H9 (cell line): ENCODE measurements at places on chromosomes 11 and 22. TPM values are rescaled to one million over a fixed set of nuclear protein-coding genes. Genes with fewer than 3 reads are reported as not detected.

Gene CCDC116
- total RNA-seq, result 0.22 and 0.63 TPM in 2 replicates

Gene KCNE3
- 4.9 and 5.6 TPM in 2 replicates for total RNA-seq

Gene KCTD21
- total RNA-seq, result 4.0 and 4.3 TPM in 2 replicates

Gene MOGAT2
- total RNA-seq, result not detected in 2 replicates

Gene DCUN1D5
- 86.7 and 89.3 TPM in 2 replicates for total RNA-seq

Gene GTSE1
- total RNA-seq, result 40.6 and 42.6 TPM in 2 replicates

Gene CABP7
- 0.81 and 0.83 TPM in 2 replicates for total RNA-seq

Gene CHKA
- total RNA-seq, result 63.0 and 64.2 TPM in 2 replicates

Gene MAP6
- total RNA-seq, result 0.48 and 0.77 TPM in 2 replicates

Gene RHBDD3
- 92.9 and 99.7 TPM in 2 replicates for total RNA-seq

Gene CELF1
- total RNA-seq, result 211 and 217 TPM in 2 replicates

Gene PACS1
- 28.7 and 35.5 TPM in 2 replicates for total RNA-seq

Gene PLAAT2
- 0.31 and 0.52 TPM in 2 replicates for total RNA-seq

Gene MAPK8IP1
- total RNA-seq, result 30.1 and 30.2 TPM in 2 replicates

Gene RHOD
- 14.8 and 15.7 TPM in 2 replicates for total RNA-seq

Gene LARGE2
- 95.6 and 108 TPM in 2 replicates for total RNA-seq

Gene C11orf65
- total RNA-seq, result 0.55 and 0.66 TPM in 2 replicates

- peaks cover 41% of the 10 kb centered on the region for H3K36me3 ChIP-seq
- H3K27me3 ChIP-seq, result no peaks in the 10 kb centered on the region
- no peak overlapping the region for H3K27ac ChIP-seq
- H3K4me3 ChIP-seq, result no peak overlapping the region
- DNase-seq, result no peak
Measured at GRCh38 chr22:50204571-50204970, 3.8 kb downstream of the SELENOO start.

DNA sequence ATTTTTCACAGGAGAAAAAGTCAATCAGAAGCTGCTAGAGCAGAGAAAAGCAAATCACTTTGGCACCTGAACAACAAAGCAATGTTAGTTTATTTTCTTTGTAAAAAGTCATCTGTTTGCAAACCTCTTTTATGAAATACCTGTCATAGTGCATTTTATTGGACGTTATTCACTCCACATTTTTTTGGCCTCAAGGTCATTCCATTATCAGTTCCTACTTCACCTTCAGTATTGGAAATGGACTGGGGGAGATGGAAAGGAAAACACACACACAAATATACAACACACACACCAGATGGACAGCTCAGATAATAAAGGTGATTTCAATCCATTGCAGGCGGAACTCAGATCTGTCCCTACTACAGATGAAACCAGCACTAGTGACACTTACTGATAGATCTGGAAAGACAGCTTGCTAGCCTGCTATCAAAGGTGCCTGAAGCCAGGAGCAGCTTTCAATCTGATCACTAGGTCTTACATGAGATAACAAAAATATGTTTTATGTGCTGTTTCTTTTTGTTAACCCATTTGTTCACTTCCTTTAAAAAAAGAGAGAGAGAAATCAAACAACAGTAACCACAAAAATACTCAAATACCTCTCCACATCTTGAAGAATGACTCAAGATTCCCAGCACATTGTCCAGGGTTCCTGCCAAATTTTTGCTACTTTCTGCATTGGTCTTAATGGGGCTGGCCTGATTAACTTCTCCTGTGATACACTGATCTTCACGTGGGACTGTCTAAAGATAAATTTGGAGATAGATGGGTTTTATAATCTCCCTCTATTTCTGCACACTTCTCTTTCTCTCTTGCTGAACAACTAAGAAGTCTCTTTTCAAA is 844.3 kb upstream of the TENM4 start:
- H3K27ac ChIP-seq, result no peak overlapping the region
- H3K27me3 ChIP-seq, result no peaks in the 10 kb centered on the region
- no peaks in the 10 kb centered on the region for H3K4me1 ChIP-seq
- no peak overlapping the region for H3K4me3 ChIP-seq
- no peaks in the 10 kb centered on the region for H3K36me3 ChIP-seq

GRCh38 chr11:131691181-131692041 is 321.0 kb downstream of the NTM start:
- peak; percentile 68 for DNase-seq
- no peaks in the 10 kb centered on the region for H3K36me3 ChIP-seq
- H3K27me3 ChIP-seq, result peaks cover 6% of the 10 kb centered on the region; the same call in 1 of the 2 replicates
- H3K4me1 ChIP-seq, result peaks cover 6% of the 10 kb centered on the region; the same call in 1 of the 2 replicates

GRCh38 chr11:74276581-74276980 is 34.9 kb downstream of the P4HA3 start:
- H3K4me3 ChIP-seq, result no peak overlapping the region
- DNase-seq, result no peak
- H3K36me3 ChIP-seq, result no peaks in the 10 kb centered on the region
- H3K27ac ChIP-seq, result no peak overlapping the region
- H3K27me3 ChIP-seq, result no peaks in the 10 kb centered on the region

GRCh38 chr22:26564181-26564580 is 25.8 kb downstream of the TPST2 start:
- no peak for DNase-seq
- no peak overlapping the region; the same call in 2 of the 3 replicates for H3K4me3 ChIP-seq
- peaks cover 12% of the 10 kb centered on the region for H3K36me3 ChIP-seq

GRCh38 chr11:61963282-61964057 is 4.0 kb downstream of the FTH1 start:
- peak overlapping the region; percentile 43; the same call in 2 of the 3 replicates for H3K4me3 ChIP-seq
- H3K27ac ChIP-seq, result no peak overlapping the region
- no peaks in the 10 kb centered on the region for H3K27me3 ChIP-seq
- DNase-seq, result no peak

DNA sequence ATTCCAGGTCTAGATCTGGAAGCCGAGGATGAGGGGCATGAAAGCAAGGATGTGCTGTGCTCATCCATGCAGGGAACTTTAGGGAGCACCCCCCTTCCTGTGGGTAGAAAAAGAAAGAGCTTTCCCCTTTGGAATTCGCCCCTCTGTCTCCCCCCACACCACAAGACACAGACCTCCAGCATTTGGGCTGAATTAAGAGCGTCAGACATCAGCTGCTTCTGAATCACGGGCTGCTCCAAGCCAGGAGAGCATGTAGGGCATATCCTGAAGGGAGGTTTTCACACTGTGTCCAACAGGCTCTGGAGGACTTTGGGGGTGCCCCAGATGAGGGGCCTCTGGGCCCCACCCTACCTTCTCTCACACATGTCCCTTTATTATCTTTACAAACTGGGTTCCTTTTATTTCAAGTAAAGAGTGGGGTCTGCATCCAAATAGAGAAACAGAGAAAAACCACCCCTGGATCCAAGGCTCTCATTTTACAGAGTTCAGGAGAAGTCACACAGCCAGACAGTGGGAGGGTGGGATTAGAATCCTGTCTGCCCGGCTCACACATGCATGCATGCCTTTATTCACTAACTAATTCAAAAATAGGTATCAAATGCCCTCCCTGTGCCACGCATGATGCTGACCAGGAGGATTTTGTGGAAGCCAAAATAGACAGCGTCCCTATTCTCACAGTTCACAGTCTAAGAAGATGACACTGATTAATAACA is 52.8 kb downstream of the LRRC32 start:
- H3K4me3 ChIP-seq, result no peak overlapping the region
- H3K36me3 ChIP-seq, result no peaks in the 10 kb centered on the region; the same call in 2 of the 3 replicates
- H3K27me3 ChIP-seq, result no peaks in the 10 kb centered on the region
- no peak overlapping the region for H3K27ac ChIP-seq
- peak; percentile 3 for DNase-seq
- H3K4me1 ChIP-seq, result no peaks in the 10 kb centered on the region

DNA sequence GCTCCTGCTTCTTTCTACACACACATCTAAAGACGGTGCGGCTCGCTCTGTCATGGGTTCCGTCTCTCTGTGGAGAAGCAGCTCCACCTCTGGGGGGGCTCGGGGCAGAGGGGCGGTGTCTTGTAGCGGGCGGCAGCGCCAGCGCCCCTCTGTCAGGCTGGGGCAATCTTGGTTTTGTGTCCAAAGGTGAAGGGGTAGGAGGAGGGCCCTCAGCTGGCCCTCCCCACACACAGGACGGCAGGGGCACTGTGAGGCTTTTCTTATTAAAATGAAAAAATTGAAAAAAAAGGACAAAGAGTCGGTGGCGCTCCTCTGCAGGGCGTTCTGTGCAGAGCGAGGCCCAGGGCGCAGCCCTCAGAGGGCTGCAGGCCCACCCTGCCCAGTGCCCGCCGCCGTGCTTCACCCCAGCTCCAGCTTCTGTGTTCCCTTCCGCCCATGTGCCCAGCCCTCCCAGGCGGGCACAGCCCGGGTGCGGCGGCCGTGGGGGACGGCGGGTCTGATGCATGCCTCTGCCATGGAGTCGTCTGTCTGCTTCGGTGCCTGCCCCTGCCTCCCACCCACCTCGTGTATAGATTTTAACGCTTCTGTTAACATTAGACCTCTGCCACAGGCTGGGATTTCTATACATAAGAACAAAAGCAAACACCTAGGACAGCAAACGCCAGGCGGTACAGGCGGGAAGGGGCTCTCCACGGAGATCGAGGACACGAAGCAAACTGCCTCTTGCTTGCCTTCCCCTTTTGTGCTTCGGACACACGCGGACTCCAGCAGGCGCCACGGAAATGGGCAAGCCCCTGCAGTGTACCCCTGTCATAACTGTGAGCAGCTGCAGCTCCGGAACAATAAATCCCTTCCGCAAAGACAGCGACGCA is 24.5 kb downstream of the MOB2 start:
- no peak for DNase-seq
- no peaks in the 10 kb centered on the region for H3K27me3 ChIP-seq
- H3K27ac ChIP-seq, result no peak overlapping the region
- no peak overlapping the region for H3K4me3 ChIP-seq
- no peaks in the 10 kb centered on the region for H3K4me1 ChIP-seq

DNA sequence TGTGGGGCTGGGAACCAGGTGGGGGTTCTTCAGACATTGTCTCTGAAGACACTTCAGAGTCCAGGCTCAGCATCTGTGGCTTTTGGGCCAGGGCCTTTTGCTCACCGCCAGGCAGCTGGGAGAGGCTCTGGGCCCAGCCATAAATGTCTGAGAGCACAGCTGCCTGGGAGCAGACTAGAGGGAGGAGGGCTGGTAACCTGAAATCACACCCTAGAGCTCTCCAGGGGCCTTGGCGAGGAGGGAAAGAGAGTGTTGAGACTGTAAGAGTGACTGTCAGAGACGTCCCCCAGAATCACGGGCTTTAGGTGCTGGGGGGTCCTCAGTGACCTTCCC is 4.1 kb downstream of the TRABD start:
- no peak overlapping the region for H3K4me3 ChIP-seq
- H3K27me3 ChIP-seq, result no peaks in the 10 kb centered on the region
- peaks cover 6% of the 10 kb centered on the region for H3K36me3 ChIP-seq
- H3K4me1 ChIP-seq, result no peaks in the 10 kb centered on the region

- H3K36me3 ChIP-seq, result no peaks in the 10 kb centered on the region
- H3K4me3 ChIP-seq, result no peak overlapping the region
- DNase-seq, result no peak
- no peaks in the 10 kb centered on the region for H3K4me1 ChIP-seq
Measured at GRCh38 chr11:100575860-100576717, 111.0 kb upstream of the ARHGAP42 start.

GRCh38 chr22:20392983-20393704 is 807 bp upstream of the ZNF74 start:
- peaks cover 8% of the 10 kb centered on the region; the same call in 1 of the 2 replicates for H3K4me1 ChIP-seq
- no peak for DNase-seq
- H3K27me3 ChIP-seq, result no peaks in the 10 kb centered on the region
- H3K27ac ChIP-seq, result no peak overlapping the region

DNA sequence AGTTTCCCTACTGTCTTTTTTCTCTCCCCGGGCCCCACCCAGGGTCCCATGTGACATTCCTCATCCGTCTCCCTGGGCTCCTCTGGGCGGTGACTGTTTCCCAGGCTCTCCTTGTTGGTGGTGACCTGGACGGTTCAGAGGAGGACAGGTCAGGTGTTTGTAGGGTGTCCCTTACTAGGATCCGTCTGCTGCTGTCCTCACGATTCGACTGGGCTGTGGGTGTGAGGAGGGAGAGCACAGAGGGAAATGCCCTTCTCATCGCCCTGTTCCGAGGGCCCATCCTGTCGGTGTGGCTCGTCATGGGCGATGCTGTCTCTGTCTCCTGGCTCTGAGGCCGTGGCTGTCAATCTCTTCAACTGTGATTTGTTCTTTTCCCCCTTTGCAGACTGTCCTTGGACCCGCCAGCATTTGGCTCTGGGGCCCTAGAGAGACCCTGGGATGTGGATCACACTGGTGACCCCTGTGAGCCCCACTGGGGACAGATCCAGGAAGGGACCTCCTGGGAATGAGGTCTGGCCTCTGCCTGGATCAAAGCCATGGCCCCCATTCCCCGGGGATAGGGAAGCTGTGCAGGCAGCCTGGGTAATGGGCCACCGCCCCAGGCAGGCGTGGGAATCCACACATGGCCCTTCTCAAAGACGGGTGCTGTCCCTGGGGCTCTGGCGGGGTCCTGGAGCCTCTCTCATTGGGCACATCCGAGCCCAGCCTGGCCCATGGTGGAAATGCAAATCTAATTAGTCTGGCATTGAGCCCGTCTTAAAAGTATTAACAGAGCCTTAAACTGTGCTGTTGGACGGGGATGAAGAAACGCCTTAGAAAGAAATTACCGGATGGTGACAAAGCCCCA is 46.8 kb upstream of the KCNQ1OT1 start:
- no peak for DNase-seq
- H3K27me3 ChIP-seq, result peaks cover 2% of the 10 kb centered on the region; the same call in 1 of the 2 replicates
- H3K4me1 ChIP-seq, result no peaks in the 10 kb centered on the region
- no peak overlapping the region for H3K27ac ChIP-seq

DNA sequence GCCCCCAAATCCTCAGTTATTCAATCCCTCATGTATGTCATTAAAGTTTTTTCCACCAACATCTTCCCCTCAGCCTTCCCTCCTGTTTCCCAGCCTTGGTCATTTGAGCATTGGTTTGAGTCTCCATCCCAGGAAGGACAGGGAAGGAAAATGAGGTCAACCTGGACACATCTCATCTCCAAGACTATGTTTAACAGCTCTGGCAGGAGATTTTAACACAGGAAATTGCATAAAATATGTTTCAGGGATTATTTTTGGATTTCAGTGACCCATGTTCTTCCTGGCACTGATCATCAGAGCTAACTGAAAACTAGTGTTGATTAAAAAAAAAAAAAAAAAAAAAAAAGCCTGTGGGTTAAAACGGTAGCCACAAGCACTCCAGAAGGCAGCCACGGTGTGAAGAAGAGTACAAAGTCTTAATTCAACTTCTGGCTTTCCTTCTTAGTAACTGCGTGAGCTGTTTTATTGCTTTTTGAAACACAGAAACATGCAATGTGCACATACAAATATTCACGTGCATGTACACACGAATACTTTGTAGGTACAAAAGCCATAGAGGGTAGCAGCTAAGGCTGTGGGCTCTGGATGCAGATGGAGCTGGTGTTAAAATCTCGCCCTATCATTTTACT is 164.4 kb upstream of the DDI1 start:
- H3K4me1 ChIP-seq, result no peaks in the 10 kb centered on the region
- peaks cover 2% of the 10 kb centered on the region; the same call in 1 of the 3 replicates for H3K36me3 ChIP-seq
- H3K27ac ChIP-seq, result no peak overlapping the region
- no peak for DNase-seq
- no peaks in the 10 kb centered on the region for H3K27me3 ChIP-seq
- no peak overlapping the region for H3K4me3 ChIP-seq

GRCh38 chr11:64351136-64351631 is 7.8 kb upstream of the RPS6KA4 start:
- no peaks in the 10 kb centered on the region for H3K27me3 ChIP-seq
- peaks cover 2% of the 10 kb centered on the region; the same call in 1 of the 2 replicates for H3K4me1 ChIP-seq
- H3K36me3 ChIP-seq, result no peaks in the 10 kb centered on the region
- no peak for DNase-seq
- H3K4me3 ChIP-seq, result no peak overlapping the region

GRCh38 chr11:75879737-75880136 is 64.7 kb downstream of the UVRAG start:
- no peaks in the 10 kb centered on the region for H3K27me3 ChIP-seq
- no peak for DNase-seq
- no peaks in the 10 kb centered on the region for H3K4me1 ChIP-seq
- H3K36me3 ChIP-seq, result peaks cover 8% of the 10 kb centered on the region
- no peak overlapping the region for H3K4me3 ChIP-seq
